ENCODE measurements at places on chromosomes 16 and 17.

DNA sequence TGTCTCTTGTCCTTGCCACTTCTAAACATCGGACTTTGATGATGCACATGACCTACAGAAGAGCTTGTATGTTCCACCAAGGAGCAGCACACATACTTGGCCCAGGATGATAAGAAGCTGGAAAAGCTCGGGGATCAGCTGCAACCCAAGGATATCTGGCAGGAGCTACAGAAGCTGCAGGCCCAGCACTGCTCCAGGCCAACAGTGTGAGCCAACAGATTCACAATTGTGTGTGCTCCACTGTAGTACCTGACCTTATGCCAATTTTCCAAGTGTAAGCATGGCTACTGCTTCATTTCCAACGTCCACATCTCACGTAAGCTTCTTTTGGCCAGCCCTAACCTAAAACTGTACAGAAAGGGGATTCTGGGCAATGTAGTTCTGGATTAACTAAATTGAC is 83.4 kb downstream of the COX10 start:
- no peak for DNase-seq

- no peak for DNase-seq
These were observed 267.1 kb upstream of the TBX2 start for GRCh38 chr17:61132524-61132923.

DNA sequence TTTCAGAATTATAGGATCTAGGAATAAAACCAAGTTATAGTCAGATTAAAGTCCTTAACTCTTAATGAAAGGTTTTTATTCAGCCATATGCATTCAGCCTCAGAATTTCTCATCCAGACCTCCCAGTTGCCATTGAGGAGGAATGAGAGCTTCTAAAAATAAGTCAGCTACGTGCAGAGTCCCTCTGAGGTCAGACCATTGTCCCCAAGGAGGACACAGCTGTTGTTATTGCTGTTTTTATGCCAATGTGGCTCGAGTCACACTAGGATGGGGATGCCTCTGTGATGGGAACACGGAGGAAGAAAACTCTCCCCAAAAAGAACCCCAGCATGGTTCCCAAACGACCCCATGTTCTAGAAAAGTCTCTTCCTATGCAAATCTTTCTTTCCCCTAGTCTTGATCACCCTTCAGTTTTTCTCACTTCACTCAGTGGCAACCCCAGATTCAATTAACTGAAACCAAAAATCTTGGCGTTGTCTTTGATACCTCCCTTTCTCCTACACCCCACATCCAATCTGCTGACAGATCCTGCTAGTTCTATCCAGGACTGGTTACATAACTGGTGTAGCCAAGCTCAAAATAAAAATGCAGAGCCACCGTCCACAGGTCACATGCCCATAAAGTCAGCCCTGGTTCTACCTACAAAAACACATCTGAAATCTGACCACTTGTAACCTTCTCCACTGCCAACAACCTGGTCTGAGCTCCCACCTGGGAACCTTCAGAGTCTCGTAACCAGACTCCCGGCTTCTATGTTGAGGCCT is 138.2 kb upstream of the ERCC4 start:
- DNase-seq, result no peak

DNA sequence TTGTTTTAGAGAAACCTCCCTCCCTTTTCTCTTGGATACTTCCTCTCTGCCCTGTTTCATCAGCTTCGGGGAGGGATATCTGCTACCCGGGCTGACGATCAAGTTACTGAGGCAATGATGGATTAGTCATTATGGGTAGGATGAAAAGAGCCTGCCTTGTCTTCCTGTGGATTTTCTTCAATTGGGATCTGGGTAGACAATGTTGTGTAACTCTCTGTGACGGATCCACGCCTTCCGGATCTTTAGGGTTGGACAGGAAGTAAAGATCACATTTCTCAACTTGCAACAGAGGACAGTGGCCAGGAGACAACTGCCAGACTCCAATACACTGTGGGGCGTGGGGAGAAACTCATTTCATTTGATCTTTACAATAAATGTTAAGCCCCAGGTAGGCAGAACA is 11.3 kb upstream of the CHST6 start:
- no peak for DNase-seq

DNA sequence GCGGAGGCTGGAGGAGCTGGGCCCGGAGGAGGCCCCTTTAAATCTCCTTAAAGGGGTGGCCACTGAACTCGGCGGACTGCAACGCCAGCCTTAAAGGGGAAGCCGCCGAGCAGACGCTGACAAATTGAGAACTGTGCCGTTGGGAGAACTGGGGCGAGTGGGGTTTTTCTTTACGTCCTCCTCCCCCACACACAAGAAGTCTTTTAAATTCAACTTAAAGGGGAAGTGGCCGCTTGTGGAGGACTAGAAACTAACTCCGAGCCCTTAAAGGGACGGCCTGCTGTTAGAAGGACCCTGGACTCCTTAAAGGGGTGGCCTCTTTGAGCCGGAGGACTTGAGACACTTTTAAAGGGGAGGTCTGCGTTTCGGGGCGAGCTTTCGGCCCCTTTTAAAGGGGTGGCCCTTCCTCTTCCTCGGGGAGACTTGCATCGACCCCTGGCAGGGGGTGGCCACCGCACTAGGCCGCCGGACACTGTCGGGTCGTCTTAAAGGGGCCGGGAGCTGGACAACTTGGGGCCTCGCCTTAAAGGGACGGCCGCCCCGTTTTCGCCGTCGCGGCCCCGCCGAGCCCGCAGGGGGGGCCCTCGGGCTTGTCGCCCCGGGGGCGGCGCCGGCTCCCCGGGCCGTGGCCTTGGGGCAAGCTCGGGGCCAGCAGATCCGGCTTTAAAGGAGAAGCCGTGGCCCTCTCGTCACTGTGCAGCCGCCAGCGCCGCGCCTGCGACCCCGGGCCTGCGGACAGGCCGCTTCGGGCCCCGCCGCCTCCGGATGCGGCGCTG is 688 bp downstream of the FBRS start:
- no peak for DNase-seq

GRCh38 chr17:69218986-69219385 is 9.6 kb downstream of the ABCA10 start:
- no peak for DNase-seq

DNA sequence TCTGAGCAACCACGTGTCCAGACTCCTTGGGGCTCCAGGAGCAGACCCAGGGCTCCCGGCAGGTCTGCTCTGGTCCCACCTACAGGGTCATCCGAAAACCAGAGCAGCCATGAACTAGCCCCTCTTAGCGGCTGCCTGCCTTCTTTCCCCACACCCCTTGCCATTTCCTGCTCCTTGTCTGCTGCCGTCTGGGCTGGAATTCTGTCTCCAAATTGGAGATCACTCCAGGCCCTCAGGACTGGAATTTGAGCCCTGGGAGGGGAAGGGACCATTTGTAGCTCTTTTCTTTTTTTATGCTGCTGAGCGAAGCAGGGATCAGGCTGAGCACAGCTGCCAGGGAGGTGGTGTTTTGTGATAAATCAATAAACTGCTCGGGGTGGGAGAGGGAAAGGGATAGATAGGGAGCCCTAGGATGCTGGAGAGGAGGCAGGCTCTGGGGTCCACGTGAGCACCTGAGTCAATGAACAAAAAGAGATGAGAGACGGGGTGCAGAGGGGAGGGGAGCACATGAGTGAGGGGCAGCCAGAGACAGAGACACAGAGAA is 257.5 kb downstream of the ENGASE start:
- DNase-seq, result no peak

DNA sequence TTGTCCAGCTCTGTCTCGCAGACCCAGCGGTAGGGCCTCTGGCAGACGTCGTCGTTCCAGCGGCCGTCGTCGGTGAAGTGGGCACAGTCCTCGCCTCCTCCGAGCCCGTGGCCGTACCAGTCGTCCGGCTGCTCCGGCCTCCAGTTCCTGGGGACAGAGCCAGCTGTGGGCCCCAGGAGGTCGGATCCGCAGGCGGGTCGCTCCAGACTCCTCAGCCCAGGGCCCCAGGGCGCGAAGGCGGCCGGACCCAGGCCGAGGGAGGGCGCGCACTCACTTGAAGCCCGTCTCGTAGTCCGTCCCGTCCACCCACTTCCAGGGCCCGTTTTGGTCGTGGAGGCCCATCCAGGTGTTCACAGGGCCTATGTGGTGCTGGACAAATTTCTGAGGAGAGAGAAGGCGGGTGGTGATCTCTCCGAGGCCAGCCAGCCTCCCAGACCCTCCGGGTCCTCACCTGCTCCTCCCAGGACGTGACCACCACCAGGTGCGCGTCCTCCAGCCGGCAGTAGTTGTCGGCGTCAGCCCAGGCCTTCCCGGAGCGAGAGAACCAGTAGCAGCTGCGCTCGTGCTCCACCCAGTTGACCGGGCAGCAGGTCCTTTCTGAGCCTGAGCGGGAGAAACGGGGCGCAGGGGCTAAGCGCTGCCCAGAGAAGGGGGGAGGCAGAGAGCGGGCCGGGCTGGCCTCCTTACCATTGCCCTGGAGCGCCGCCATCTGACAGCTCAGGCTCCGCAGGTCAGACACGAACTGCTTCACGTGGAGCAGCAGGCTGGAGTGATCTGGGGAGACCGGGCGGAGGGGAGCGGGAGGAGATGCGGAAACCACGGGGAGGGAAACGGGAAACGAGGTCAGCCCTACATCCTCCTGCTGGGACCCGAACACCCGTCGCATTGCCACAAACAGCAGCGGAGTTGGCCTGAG is 5.2 kb downstream of the ASGR1 start:
- peak; percentile 12 for DNase-seq

- no peak for DNase-seq
These were observed 39.4 kb upstream of the VWA3A start for GRCh38 chr16:22052980-22053379.

GRCh38 chr17:13885953-13886889 is 183.1 kb upstream of the COX10 start:
- no peak for DNase-seq

GRCh38 chr16:10964039-10964890 is 19.9 kb downstream of the CLEC16A start:
- peak; percentile 78 for DNase-seq

DNA sequence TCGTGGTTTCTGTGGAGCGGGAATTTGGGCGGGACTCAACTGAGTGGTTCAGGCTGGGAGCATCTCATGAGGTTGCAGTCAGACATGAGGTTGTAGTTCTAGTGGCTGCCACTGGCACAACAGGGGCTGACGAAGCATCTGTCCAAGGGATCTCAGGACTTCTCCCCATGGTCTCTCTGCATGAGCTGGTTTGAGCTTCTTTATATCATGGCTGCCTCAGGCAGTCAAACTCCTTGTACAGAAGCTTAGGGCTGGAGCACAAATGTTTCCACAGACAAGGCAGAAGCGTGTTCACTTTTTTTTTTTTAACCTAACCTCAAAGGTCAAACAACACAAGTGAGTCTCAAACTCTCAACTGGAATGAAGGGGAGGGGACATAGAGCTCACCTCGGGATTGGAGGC is 243.3 kb downstream of the MSI2 start:
- peak; percentile 33 for DNase-seq
